ENCODE measurements at places on chromosomes 4 and X. TPM values are rescaled to one million over a fixed set of nuclear protein-coding genes. Genes with fewer than 3 reads are reported as not detected.

NUDT10 gene
- total RNA-seq: 0.19 TPM

- DNase-seq: no peak
Measured at GRCh38 chr4:94441838-94442237, 9.9 kb upstream of the PDLIM5 start.

NUDT11 gene
- 0.14 TPM for total RNA-seq

AFF1 gene
- total RNA-seq: 73.3 TPM
